NCI-H345 (cell line): ENCODE measurements at places on chromosomes 7 and 10.

DNA sequence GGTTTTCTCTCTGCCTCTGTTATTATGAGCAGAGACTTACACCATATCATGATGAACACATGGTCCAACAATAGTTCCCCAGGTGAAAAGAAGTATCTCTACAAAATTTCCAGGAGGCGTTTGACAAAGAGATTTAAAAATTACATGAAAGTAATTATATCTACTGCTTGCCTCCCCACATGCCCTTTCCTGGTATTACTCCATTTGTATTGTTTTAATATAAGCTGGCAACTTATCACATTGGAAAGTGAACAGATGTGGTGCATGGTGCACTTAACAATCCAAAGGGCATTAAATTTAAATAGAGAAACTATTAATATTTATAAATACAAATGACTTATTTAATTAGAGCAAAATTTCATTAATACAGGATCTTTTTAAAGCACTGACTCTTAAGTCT lies 638.2 kb downstream of the ANKRD7 start:
- no peak for DNase-seq

DNA sequence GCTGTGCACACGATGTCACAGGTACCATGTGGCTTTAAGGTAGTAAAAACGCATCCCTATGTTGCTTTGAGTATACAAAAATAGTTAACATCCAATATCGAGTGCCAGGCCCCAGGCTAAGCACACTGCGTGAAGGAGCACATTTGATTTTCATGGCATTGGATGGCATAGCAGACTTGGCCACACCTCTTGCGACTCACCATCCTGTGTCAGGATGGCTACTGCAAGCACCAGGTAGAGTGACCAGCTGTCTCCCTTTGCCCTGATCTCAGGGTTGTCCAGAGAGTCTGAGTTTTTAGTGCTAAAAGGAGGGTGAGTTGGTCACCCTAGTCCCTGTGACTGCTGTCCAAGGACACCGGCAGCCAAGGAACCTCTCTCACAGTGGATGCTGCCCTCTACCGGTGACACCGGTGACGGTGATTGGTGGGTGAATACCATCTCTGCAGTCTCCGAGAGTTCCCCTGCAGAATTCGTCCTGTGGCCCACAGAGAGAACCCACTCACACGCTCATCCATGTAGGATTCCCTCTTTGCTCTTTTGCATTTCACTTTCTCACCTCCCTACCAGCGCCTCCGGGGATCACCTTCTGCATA lies 76.1 kb downstream of the BICC1 start:
- DNase-seq = no peak

- no peak for DNase-seq
Measured at GRCh38 chr10:30294476-30295240, 54.4 kb downstream of the MTPAP start.

GRCh38 chr7:92636018-92636560 lies 45.9 kb upstream of the FAM133B start:
- DNase-seq = no peak

DNA sequence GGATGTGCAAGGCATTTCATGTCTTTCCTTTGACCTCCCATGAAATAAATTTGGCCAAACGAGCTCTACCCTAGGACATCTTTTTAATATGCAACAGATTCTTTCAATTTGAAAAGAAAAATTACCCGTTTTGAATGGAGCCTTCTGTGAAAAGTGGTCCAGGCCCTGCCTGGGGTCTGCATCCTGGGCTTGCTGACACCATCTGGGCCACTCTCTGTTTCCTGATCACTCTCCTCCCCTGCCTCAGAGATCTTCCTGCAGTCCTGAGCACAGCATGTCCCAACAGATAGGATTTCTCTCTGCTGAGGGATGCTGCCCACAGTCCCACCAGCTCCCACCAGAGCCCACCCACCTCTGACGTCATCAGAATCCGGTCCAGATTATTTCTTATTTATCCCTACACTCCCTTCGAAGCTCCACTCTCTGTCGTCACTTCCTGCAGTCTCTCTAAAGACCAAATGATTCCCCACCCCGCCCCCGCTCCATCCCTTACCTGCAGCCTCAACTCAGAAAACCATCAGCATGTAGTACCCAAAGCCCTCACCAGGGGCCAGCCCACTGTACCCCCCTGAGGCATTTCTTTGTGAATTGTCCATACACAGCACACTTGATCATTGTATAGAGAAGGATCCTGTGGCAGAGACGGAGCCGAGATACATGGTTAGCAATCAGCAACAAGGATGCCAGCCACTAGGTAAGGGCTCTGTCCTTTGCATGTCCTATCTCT lies 192.1 kb upstream of the MGMT start:
- DNase-seq = no peak

GRCh38 chr7:130242198-130243014 lies 24.3 kb upstream of the CPA2 start:
- DNase-seq = peak; percentile 31

DNA sequence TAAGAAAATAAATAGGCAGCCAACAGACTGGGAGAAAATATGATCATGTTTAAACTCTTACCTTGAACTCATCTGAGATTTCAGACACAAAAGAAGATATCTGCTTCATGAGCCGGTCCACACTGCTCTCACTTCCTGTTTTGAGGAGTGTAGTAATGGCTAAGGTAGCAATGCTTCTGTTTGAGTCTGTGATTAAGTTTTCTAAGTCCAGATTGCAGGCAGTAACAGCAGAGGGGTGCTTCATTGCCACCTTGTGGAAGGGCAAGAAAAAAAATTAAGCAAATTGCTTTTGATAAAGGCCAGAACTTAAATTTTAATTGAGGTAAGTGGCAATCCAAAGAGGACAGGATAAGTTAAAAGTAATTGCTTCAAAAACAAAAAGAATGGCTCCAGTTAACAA lies 69.1 kb downstream of the MEST start:
- DNase-seq = no peak
